ENCODE measurements at places on chromosomes 2 and 18. TPM values are rescaled to one million over a fixed set of nuclear protein-coding genes. Genes with fewer than 3 reads are reported as not detected.

The TEKT4 gene
- 0.22 TPM for total RNA-seq

The DSC3 gene
- 18.1 TPM for total RNA-seq

The CHMP1B gene
- 65.9 TPM for total RNA-seq

The PTPRN gene
- total RNA-seq: 22.0 TPM

The TGFA gene
- total RNA-seq: 3.4 TPM

The LRRC30 gene
- 0.49 TPM for total RNA-seq

The CMPK2 gene
- 7.6 TPM for total RNA-seq

The NEU2 gene
- not detected for total RNA-seq

The B4GALT6 gene
- 11.7 TPM for total RNA-seq

The LRP2 gene
- 88.0 TPM for total RNA-seq

The GAL3ST2 gene
- 0.71 TPM for total RNA-seq

The CKAP2L gene
- total RNA-seq: 8.0 TPM

The DNAJC5G gene
- not detected for total RNA-seq

The CYRIA gene
- total RNA-seq: 9.3 TPM

The SERPINB13 gene
- 0.33 TPM for total RNA-seq

The NMS gene
- total RNA-seq: not detected

The WDSUB1 gene
- total RNA-seq: 17.1 TPM

The RAPH1 gene
- 88.7 TPM for total RNA-seq

The GULP1 gene
- 86.1 TPM for total RNA-seq

The CACNB4 gene
- total RNA-seq: 26.2 TPM
